ENCODE measurements at places on chromosomes 11 and 22.

GRCh38 chr11:86185381-86185750 lies 59.2 kb upstream of the EED start:
- DNase-seq = no peak

DNA sequence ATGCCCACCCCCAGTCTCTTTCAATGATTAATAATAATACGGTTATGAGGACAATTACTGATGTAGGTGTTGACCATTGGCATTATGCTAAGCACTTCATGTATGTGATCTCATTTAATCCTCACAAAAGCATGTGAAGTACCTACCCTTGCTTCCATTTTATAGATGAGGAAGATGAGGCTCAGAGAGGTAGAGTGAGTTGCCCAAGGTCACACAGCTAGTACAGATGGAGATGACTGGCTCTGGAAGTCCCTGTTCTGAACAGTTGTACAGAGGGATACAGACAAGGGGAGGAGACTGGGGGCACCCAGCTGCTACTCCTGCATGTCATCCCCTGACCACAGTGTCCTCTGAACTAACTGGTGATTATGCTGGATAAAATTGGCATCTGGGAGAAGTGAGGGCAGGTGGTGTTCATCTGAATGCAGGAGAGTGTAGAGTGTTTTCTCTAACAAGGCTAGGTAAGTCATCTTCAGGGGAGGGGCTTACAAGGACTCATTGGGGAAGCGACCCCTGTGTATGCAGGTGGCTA lies 43.2 kb downstream of the KIAA1671 start:
- DNase-seq = no peak

DNA sequence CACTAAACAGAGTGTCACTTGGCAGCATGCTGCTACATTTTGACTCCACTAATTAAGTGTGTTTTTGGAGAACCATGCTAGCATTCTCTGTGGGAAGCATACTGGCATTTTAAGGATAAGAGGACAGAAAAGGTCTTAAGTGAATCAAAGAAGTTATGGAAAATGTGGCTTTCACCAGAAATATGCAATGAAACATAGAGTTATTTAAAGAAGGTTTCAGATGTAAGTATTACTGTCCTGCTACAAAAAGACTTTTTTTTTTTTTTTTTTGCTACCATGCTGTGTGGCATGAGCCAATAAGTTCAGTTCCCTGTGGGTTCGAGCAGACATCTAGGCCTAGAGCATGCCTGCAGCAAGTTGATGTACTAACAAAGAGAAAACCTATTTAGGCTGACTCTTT lies 187.6 kb downstream of the MSANTD4 start:
- DNase-seq = no peak

- DNase-seq = no peak
Observed at GRCh38 chr11:2934021-2934550, 4.9 kb upstream of the PHLDA2 start.

- no peak for DNase-seq
Observed at GRCh38 chr22:44089717-44090570, 65.8 kb downstream of the PARVB start.

DNA sequence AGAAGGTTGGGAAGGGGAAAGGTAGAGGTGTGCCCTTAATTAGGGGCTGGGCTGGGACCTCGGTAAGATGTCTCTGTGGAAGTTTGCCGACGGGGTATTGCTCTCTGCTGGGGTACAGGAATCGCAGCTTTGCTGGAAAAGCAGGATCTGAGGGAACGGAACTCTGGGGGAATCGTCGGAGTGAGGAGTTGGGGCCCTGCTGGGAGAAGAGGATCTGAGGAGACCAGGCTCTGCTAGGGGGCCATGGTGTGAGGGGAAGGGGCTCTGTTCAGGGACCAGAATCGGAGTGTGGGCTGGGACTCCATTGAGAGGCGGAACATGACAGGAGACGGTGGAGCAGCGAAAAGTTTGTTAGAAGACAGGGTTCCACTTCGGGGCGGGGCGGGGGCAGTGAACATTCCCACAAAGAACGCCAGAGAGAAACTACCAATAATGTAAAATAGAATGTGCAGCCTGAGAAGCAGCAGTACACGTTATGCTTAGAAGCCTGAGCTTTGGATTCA lies 456 bp downstream of the AAMDC start:
- DNase-seq = peak; percentile 58

- DNase-seq = no peak
Observed at GRCh38 chr22:46933040-46933930, 170.8 kb downstream of the TBC1D22A start.

DNA sequence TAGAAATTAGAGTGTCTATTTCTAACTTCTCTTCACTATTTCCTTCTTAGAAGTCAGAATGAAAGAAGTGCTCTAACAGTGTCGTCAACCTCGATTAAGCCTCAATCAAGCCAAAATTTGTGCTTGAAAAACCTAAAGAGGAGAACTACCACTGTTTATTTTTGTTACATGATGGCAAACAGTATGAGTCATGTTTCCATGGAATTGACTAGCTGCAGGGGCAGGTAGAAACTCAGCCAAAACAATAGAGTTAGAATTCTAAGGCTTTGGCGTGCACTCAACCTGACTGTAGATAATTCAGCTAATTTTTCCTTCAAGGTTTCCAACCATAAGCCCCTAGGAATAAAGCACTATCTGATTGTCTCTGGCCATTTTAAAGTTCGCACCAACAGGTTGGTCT lies 415.9 kb downstream of the ETS1 start:
- DNase-seq = no peak

DNA sequence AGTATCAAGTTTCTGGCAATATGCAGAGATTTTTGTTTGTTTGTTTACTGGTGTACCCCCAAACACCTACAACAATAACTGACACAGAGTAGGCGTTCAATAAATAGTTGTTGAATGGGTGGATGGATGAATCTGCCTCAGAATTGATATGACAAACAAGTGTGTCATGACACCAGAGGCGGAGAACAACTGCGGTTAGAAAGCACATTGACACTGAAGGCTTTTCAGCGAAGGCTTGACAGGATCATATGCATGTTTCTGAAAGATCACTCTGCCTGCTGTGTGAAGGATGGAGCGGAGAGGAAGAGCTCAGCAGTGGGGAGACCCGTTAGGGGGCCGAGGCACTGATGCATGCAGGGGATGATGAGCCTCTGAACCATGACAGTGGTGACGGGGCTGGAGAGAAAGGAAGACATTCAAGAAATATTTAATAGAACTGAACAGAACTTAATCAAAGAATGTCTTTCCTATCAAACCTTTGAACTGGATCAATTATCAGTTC lies 108.5 kb upstream of the USP47 start:
- DNase-seq = no peak

DNA sequence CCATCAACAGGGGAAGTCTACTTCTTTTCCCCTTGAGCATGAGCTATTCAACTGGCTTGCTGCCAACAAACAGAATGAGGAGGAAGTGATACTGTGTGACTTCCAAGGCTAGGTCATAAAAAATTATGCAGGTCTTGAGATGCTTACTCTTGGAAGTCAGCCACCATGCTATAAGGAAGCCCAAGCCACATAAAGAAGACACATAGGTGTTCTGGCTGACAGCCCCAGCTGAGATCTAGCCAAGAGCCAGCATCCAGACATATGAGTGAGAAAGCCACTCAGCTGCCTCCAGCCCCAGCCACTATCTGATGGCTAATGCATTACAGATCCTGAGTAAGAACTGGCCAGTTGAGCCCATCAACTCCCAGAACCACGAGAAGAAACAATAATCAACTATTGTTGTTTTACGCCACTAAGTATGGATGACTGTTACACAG lies 31.0 kb upstream of the PPP2R1B start:
- DNase-seq = no peak

DNA sequence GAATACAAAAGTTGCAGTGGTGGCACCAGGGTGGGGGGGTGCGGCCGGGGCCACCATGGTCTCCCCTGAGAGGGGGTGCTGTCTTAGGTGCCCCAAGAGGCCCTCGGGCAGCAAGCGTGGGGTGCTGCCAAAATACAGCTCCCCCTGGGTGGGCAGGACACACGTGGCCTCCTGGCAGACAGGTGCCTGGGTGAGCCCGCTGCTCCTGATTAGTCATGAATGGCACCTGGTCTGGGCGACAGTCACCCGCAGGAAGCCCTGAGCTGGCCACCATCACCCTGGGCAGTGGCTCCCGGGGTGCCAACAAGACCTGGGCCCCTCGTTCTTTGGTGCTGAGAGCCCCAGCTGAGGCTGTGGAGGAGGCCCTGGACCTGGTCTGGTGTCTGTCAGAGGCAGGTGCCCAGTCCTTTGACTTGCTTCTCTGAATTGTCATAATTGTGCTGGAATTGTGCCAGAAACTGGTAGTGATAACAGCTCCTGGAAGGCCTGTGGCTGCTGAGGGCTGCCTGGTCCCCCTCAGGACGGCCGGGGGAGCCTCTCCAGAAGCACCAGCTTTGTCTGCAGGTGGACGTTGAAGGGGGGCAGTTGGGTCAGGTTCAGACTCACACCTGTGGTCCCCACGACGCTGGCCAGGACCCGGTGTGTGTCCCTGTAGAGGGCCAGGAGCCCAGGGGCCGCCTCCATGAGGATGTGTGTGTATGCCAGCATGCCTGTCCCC lies 14.8 kb downstream of the ALG12 start:
- DNase-seq = no peak

DNA sequence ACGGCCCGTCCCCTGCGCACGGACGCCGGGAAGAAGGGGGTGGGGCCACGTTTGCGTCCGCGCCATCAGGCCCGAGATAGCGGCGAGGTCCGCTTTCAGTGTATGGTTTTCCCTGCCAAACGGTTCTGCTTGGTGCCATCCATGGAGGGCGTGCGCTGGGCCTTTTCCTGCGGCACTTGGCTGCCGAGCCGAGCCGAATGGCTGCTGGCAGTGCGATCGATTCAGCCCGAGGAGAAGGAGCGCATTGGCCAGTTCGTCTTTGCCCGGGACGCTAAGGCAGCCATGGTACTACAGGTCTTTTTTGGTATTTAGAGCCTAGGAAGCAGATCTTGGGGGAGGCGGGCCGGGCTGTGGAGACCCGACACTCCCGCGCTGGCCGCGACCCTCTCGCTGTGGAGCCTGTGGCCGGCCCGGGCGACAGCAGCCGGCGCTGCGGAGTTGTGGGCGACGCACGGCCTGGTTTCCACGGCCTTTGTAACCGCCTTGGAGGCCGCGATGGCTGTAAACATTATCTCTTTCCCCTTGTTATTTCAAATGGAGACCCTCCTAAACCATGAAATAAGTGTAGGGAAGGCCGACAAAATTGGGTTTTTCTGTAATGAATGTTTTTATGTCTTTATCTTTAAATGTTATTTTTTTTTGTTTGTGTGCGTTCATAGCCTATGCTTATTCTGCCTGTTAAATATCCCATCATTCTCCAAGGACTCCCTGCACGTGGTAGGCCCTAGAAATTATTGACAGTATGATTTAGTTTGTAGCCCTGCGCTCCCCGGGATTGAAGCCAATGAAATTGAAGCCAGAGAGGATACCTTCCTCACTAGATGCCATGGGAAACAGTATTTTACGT lies at the start of gene AASDHPPT:
Gene AASDHPPT, plus strand, starts transcription at position 54 of the 847 bp plus-strand sequence. Its CDS starts 49 bp downstream, at position 103.
- DNase-seq = no peak

DNA sequence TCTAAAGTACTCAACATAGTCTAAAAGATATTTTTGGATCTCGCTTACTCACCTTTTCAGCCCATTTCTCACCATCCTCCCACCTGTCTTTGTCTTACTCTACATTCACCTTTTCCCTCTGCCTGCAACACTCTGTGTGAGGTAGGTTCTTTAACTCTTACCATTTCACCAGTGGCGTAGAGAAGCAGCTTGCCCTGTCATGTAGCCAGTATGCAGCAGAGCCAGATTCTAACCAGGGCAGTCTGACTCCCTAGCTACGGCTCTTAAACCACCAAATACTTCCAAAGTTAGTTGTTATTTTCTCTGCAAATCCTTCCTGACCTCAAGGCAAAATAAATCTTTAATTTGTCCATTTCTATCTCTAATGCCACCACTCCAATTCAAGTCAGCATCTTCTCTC lies 7.5 kb downstream of the ALG8 start:
- DNase-seq = no peak

GRCh38 chr11:16820324-16821092 lies 82.1 kb downstream of the C11orf58 start:
- peak; percentile 96 for DNase-seq

GRCh38 chr11:10030122-10030490 lies 263.9 kb downstream of the SBF2 start:
- no peak for DNase-seq

DNA sequence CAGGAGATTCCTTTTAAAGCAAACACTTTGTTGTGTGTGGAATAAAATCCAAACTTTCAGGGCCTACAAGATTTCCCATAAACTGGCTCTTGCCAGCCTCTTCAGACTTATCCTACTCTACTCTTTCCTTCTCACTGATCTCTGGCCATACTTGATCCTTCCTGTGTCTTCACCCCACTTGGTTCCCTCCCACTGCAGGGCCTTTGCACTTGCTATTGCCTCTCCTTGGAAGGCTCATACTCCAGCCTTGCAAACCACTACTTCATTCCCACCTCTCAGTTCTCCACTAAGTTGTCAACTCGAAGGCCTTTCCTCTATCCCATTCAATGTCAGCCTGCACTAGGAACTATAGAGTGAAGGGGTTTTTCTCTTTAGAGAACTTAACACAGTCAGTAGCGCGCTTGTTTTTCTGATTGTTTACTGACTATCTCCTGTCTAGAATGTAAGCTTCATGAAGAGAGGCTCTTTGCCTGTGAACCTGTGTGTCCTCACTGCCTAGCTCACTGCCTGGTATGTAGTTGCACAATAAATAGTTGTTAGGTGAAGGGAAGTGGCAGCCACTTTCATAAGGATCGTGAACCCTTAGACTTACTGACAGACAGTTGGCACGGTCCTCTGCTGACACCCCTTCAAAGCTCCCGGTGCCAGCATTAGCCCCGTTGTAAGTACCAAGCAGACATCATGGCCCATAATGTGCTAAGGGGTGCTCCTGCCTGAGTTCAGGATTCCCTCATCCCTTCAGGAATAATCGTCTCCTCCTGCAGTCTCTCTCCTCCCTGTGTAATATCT lies 833 bp upstream of the ME3 start:
- DNase-seq = no peak

- no peak for DNase-seq
Observed at GRCh38 chr11:132343445-132344175, 973.2 kb downstream of the NTM start.

GRCh38 chr11:7168741-7168990 lies 79.9 kb downstream of the RBMXL2 start:
- DNase-seq = no peak

DNA sequence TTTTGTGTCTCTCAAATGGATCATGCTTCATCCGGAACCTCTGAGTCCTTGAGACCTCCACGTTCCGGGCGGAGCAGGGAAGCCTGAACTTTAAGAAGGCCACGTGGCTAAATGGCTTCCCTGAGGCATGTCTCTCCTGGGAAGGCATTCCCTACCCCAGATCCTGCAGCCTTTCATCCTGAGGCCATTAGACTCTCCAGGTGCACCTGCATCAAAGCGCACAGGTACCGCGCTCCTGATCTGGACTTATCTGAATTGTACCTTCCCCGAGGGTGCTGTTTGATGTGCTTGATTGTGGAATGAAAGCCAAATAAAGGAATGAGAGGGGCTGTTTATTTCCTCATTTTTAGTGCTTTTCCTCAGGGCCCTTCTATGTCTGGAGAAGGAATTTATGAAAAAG lies 22.5 kb downstream of the C22orf31 start:
- DNase-seq = peak; percentile 85

GRCh38 chr11:75325713-75326438 lies 25.6 kb downstream of the ARRB1 start:
- peak; percentile 63 for DNase-seq

- DNase-seq = no peak
Observed at GRCh38 chr11:134358165-134358855, 26.5 kb downstream of the GLB1L2 start.

Data from ELF-1 (cell line).